Kasumi-1 (cell line): ENCODE measurements at places on chromosomes 3 and 15.
A peak's percentile ranks its signal among the peaks of the same experiment; 100 is the strongest.

- peak; percentile 92 for DNase-seq
Observed at GRCh38 chr15:70101459-70102113, 3.9 kb upstream of the TLE3 start.

GRCh38 chr15:82871832-82872484 is 62.5 kb downstream of the WHAMM start:
- DNase-seq, result peak; percentile 19

- peak; percentile 23 for DNase-seq
Observed at GRCh38 chr3:130820976-130821375, 72.9 kb upstream of the ATP2C1 start.

GRCh38 chr15:35040339-35041255 is 44.5 kb downstream of the NANOGP8 start:
- DNase-seq, result no peak

DNA sequence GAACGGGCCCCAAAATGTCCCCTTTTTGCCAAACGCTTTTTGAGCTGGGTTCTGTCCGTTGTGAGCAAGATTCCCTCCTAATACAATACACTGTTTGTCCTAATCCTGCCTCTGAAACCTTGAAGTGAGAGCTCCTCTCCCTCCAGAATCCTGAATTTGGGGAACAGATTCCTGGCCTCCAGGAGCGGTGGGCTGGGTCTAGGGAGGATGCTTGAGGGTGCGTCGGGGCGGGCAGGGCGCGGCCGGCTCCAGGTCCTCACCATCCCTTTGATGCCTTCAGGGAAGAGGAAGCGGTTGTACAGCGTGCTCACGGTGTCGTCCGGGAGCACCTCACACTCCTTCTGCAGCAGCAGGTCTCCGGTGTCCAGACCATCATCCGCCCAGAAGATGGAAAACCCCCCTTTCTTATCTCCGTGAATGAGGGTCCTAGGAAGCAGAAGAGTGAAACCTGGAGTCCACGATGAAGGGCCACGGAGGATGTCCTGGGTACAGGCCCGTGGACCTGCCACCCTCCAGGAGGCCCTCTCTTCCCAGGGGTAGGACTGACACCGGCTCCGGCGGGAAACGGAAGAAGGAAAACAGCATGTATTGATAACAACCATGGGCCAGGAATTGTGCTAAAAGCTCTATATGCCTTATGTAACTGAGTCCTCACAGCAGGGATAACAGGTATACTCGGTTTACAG is 23.2 kb downstream of the ALDH1L1 start:
- no peak for DNase-seq
